Stimulated activated CD4-positive, alpha-beta T cell treated with anti-CD3 and anti-CD28 coated beads, TNF-alpha, amount 100 ng/mL, for 4 hours (primary cell): ENCODE measurements at places on chromosomes 1 and 21.

GRCh38 chr1:80827666-80828065 is 973.1 kb upstream of the ADGRL2 start:
- DNase-seq = no peak

DNA sequence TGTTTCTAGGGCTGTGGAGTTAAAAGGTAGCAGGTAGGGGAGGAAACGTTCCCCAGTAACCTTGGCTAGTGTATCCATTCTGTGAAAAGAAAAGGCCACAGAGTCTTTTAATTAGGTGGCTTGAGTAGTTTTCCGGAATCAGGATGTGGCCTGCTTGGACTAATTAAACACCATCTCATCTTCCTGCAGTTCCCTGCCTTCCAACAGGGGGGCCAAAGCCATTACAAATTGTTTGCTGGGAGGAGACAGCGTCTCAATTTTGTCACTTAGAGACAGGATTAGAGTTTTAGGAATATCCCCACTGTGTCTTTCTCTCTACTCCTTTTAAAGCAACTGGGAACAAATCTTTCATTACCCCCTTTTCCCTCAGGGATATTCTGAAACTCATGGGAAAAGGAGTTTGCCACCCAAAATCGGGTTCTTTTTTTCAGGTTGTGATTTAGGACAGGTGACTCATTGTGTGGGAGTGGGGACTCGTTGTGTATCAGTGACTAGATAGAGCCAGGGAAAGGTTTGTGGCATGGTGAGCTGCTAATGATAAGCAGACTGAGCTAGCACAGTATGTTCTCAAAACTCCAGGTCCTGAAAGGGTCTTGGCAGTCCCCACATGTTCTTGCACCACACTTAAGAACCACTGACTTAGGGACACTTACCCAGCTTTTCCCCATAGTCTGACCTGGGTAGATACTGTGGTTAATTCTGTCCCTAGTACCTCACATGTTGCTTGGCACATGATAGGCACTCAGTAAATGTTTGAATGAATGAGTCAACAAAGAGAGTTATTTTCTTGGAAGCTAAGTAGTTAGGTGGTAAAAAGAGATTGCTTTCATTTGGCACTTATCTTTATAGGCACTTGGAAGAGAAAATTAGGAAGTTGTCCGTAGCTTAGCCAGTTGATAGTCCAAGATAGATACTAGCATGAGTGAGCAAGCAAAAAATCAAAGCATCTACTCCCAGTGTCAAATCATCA is 22.5 kb downstream of the INTS3 start:
- DNase-seq = no peak

DNA sequence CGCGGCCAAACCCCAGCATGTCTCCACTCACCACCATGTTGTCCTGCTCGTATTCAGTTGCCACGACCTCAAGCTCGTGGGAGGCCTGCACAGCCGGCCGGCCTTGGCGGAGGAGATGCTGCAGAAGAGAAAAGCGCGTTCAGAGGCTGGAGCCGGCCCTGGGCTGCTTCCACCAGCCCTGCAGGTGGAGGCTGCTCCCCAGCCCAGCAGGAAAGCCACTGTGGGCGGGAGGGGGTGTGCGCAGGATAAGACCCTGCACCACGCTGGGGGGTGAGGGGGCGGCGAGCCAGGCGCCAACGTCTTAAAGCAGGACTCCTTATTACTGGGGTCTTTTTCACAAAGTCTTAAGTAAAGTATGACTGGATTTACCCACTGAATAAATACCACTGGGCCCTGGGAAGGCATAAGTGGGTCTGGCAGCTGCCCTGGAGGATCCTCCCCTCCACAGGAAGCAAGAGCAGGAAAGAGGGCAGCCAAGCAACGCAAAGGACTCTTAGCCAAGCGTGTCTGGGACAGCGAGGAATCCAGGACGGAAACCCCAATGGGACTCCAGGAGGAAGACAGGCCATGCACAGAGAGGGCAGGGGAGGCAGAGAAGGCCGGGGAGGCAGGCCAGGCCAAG is 104.8 kb downstream of the NPHP4 start:
- DNase-seq = no peak

GRCh38 chr1:45922374-45922773 is 119.0 kb downstream of the MAST2 start:
- DNase-seq = no peak

- DNase-seq = no peak
Measured at GRCh38 chr1:23344987-23345472, 946 bp upstream of the HNRNPR start.

DNA sequence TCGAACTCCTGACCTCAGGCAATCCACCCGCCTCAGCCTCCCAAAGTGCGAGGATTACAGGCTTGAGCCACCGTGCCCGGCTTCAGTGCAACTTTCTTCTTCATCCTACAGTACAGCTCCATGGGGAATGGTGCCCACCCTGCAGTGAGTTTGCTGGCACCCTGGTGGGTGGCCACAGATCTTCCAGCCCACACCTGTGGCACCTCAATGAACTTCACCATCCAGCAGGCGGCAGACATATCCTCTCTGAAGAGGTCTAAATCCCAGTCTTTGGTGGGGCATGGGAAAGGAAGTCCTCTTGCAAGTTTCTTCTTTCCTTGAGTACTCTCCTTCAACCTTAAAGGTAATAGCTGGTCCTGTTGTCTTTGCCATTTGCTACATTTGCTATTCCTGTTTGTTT is 18.1 kb upstream of the ZBTB8A start:
- DNase-seq = no peak

- DNase-seq = no peak
Measured at GRCh38 chr1:46817814-46818213, 19.0 kb downstream of the CYP4B1 start.

DNA sequence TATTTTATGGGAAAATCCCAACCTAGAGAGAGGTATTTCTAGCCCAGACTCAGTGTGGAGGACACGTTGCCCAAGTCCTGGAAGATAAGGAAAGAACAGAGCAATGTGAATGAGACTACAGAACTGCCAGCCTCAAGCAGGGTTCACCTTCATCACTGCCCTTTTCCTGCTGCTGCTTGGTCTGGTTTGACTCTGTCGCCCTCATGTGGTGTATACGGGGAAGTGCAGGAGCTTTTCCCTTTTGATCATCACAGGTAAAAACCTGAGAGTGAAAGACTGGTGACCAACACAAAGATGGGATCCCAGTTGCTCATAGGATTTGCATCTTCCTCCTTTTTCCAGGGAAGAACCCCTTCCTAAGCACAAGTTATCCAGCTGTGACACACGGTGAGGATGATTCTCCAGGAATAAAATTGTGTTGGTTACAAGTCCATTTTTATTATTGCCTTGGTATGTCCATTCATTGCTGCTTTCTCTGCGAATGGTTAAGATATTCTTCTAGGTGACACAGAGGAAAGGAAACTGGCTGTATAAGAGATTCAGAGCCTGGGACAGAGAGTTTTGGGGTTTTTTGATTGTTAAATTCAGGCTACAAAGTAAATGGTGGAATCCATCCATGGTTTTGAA is 89.5 kb upstream of the CD53 start:
- peak; percentile 34 for DNase-seq

DNA sequence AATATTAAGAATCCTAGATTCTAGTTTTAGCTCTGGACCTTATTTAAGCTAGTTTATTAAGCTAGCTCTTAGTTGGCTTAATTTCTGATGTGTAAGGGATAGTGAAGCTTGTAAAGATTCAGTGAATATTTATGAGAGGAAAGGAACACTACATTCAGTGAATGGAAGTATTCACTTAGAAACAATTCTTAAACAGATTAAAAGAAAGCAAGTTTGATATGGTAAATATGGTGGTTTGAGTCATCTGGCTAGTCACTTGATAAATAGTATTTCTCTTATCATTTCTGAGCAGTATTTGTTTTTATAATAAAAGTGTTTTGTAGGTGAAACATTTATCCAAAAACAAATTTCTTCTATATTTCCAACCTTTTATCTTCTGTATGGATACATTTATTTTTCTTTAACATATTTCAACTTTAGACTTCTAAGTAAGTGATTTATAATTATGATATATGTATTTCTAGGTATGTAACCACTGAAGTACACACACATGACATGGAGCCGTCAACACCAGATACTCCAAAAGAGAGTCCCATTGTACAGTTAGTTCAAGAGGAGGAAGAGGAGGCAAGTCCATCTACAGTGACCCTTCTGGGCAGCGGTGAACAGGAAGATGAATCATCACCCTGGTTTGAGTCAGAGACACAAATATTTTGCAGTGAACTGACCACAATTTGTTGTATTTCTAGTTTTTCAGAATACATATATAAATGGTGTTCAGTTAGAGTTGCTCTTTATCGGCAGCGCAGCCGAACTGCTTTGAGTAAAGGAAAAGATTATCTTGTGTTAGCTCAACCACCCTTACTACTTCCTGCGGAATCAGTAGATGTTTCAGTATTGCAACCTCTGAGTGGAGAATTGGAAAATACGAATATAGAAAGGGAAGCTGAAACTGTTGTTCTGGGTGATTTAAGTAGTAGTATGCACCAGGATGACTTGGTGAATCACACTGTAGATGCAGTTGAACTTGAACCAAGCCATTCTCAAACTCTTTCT is 55.6 kb downstream of the SUCO start:
- no peak for DNase-seq

DNA sequence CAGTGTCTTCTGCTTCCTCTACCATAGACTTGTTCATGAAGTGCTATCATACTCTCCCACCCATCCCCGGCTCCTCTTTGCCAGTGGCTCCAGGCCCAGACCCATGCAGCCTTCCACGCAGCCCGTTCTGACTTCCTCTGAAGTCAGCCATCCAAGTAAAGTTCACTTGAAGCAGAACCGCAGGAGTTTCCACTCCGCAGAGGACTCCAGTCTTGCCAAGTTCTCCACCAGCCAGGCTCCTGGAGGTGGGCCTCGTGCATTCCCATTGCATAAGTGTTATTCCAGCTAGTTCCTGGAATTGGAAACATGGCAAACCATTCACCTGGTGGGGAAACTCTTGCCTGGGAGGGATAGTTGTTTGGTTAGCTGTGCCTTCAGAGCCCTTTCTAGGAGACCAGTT is 185.1 kb downstream of the PLPP3 start:
- DNase-seq = no peak

GRCh38 chr1:239976130-239976968 is 115.3 kb upstream of the FMN2 start:
- no peak for DNase-seq

GRCh38 chr1:201561195-201561564 is 22.3 kb downstream of the NAV1 start:
- no peak for DNase-seq

DNA sequence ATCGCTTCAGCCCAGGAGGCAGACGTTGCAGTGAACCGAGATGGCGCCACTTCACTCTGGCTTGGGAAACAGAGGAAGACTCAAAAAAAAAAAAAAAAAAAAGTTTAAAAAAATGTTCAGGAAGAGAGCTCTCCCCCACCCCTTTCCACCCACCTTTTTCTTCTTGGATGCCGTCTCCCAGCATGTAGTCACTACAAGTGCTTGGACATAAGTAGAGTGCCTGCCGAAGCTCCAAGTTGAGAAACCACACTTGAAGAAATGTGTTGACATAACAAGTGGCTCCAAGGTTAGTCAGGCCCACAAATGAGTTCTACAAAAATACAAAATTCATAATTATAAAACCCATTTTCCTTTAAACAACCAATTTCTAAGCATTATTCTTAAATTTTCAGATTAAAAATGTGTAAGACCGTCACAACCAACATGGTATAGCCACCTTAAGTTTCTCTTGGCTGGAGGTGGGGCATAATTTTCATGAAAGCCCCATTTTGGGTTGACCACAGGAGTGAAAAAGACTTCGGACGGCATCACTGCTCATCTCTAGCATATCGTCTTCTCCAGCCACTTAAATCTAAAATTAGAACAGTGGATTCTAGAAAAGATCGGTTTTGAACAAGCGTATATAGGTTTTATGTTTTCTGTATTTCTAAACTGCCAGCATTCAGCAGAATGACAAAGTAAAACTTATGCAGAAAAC is 26.4 kb downstream of the USP48 start:
- DNase-seq = no peak

GRCh38 chr21:45118099-45118498 is 43.7 kb downstream of the ADARB1 start:
- no peak for DNase-seq

DNA sequence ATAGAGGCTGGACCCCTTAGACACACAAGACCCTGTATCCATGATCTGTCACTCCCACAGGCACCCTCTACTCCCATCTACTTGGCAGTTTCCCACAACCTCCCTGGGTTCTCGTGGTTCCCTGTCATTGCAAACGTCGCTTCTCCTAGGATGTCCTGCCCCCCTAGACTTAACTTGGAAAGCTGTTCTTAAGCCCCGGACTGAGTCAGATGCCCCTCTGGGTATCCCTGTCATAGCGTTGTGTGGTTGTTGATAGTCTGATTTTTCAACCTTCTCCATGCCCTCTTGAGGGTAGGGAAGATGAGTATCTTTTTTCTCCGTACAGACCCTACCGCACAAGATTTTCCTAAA is 11.8 kb downstream of the RCC1 start:
- DNase-seq = no peak

DNA sequence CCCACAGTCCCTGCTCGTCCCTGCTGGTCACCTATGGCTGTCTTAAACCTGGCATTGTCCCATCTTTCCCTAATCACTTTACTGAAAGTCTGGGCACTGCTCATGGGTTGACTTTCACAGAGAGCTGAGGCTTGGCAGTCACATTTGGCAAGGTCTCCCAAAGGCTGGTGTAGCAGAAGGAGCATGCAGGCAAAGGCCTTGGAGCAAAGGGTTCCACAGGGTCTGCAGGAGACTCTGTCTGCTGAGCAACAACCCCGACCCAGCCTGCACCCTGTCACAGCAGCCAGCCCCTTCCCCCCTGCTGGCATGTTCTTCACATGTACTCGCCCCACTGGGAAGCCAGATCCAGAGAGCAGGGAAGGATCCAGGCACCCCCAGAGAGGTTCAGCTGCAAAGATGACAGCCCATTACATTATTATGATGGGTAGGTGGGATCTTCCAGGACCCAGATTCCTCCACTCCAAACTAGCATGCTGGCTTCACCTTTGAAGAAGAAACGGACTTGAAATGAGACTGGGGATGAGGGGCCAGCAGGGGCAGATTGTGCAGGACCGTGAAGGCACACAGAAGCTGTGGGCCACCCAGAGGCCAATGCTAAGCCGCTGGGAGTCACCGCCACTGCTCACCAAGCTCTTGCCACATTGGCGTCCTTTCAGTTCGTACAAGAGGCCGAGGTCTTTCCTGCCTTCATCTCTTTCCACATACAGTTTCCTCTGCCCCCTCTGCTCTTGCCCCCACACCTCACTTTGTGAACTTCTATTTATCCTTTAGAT is 14.2 kb upstream of the TMEM125 start:
- no peak for DNase-seq
